ENCODE measurements at places on chromosomes 4 and X. TPM values are rescaled to one million over a fixed set of nuclear protein-coding genes. Genes with fewer than 3 reads are reported as not detected.

The ARAP2 gene
- polyA plus RNA-seq = 2.2 TPM

DNA sequence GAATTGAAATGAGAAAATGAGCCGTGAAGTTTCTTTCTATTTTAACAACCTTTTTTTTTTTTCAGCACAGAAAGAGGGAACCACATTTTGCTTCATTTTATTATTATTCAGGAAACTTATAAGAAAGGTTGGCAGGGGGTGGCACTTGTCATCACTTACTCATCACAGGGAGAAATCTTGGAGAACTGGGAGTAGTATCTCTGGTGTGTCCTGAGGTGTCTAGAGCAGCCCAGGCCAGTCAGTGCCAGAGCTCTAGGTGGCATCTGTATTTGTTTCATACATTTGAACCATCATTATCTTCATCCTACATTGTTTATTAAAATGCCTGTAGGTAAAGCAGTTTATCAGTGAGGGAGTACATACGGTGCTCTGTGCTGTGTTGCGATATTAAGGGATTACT lies 43.8 kb upstream of the ARHGAP24 start:
- DNase-seq = no peak

- no peak for DNase-seq
Observed at GRCh38 chrX:120260369-120260768, 9.8 kb downstream of the ZBTB33 start.

- peak; percentile 25 for DNase-seq
Observed at GRCh38 chr4:141636771-141637460, 533 bp downstream of the IL15 start.

GRCh38 chr4:24995346-24995919 lies 35.3 kb downstream of the LGI2 start:
- peak; percentile 74 for DNase-seq

The SPANXN4 gene
- polyA plus RNA-seq = not detected

The GRPEL1 gene
- 34.2 TPM for polyA plus RNA-seq

DNA sequence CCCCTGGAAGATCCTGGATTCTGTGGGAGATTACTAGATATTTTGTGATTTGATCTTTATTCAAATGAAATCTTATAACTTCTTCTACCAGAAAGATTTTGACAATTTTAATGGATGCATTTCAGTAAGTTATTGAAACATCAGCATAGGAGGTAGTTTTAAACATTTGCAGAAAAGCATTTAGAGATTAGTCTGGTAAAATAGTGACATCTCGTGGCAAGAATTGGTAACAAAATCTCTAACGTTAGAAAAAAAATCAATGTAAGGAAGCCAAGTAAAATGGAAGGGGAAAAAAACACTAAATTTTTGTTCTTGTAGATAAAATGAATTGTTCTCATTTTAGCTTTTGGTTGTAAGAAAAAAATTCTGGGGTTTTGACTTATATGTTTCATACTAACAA lies 73.3 kb downstream of the TASL start:
- peak; percentile 88 for DNase-seq

DNA sequence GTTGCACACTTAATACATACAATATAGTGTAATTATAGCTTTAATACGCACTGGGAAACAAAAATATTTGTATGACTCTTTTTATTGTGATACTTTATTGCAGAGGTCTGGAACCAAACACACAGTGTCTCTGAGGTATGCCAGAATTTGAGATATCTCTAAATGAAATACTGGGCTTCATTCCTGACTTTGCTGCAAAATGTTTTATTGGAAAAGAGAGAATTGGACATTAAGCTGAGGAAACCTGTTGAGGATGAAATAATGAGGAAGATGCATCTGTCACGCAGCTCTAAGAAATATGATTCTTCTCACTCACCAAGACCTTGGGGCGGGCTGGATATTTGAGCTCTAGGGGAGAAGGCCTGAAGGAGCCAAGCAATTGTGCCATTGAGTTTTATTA lies 242.1 kb downstream of the CPE start:
- DNase-seq = no peak

The LRPAP1 gene
- polyA plus RNA-seq = 165 TPM

The CXCL9 gene
- polyA plus RNA-seq = not detected

- no peak for DNase-seq
Observed at GRCh38 chrX:54640736-54641135, 110.7 kb downstream of the GNL3L start.

DNA sequence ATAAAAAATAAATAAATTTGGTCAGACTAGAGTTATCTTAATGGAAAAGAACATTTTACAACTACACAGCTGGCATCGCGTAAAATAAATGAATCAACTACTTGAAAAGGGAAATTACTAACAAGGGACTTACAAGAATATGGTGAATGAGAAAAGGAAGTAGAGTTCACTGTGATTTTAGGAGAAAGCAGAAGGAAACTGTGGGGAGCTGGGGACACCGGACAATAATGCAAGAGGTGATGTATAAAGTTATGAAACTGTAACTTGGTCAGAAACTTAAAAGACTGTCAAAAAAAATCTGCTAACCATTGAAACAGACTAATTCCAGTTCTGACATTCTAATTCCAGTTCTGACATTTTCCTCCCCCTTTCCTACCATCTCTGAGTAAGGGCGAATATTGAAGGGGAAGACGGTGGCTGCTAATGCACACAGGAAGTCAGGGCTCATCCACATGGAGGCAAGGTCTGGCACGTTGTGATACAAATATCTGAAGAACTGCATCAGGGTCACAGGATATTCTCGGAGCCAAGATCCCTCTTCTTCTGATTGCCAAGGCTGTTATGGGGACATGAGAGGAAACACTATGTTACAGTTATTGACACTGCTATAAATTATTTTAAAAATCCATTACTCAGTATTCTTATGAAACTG lies 170.5 kb downstream of the CDS1 start:
- no peak for DNase-seq

GRCh38 chrX:109922190-109922589 lies 80.7 kb upstream of the TMEM164 start:
- DNase-seq = no peak

GRCh38 chrX:98795636-98796035 lies 1614.4 kb downstream of the PCDH19 start:
- DNase-seq = no peak

DNA sequence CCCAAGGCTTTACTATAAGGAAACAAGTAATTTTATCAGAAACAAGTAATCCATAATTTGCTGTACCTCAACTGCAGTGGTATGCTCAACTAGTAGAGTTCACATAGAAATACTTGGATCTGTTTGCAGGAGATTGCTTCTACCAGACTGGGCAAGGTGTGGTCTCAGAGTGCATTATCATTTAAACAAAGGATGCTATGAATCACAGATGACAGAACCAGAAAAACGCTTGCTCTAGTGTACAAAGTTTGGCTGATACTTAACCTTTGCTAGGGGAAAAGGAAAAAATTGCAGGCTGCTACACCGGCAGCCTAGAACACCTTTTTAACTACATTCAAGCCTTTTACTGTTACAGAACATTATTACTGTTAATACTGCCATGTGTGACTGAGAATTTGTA lies 97.1 kb downstream of the ENOX2 start:
- DNase-seq = no peak

The STK26 gene
- polyA plus RNA-seq = 5.9 TPM

The GPR50 gene
- polyA plus RNA-seq = not detected

- no peak for DNase-seq
Observed at GRCh38 chr4:30653291-30653690, 66.9 kb upstream of the PCDH7 start.

- DNase-seq = no peak
Observed at GRCh38 chr4:15131551-15131950, 129.3 kb downstream of the CPEB2 start.

GRCh38 chr4:64727960-64728359 lies 318.7 kb upstream of the TECRL start:
- DNase-seq = no peak

The SNX12 gene
- polyA plus RNA-seq = 74.8 TPM

DNA sequence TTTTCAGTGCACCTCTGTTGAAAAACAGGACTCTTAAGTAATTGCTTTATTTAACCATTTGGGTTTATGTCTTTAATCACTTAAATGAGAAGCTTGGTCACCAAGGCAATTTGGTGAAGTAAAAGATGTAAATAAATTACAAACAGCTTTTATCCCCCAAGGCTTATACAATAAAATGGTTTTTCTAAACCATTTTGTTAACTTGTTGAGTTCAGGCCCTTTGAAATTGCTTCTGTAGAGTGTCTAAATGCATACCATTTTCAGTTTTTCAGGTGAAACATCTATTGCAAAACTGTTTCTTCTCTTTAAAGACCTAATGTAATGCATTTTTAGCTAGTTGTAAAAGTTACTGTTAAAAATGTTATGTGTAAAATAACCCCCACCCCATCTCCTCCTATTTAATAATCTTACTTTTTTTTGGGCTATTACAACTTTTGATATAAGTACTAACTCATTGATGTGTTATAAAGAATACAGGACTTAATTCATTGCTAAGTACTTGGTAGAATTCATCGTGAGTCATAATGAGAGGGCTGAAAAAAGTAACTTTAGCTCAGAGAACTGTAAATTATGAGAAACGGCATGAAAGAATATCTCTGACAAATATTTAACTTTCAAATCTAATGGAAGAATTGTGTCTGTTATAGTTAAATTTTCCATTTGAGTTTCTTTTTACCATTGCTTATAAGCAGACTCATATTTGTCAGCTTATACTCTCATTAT lies 4.5 kb downstream of the RAPGEF2 start:
- DNase-seq = no peak

DNA sequence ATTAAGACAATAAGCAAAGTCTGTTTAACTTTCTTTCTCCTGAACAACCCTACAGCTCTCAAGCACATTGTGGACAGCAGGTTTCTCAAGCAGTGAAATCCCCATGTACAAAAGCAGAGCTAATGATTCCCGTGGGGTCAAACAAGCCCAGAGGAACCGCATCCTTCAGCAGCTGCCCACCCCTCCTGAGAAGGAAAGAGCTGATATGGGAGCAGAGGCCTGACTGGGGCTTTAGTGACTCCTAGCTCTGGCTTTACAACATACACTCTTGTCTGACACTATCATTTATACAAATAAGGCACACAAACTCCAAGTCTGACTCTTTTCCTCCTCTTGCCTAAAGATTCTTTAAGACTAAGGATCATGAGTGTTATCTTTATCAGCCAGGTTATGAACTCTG lies 32.8 kb downstream of the HDAC8 start:
- DNase-seq = no peak

DNA sequence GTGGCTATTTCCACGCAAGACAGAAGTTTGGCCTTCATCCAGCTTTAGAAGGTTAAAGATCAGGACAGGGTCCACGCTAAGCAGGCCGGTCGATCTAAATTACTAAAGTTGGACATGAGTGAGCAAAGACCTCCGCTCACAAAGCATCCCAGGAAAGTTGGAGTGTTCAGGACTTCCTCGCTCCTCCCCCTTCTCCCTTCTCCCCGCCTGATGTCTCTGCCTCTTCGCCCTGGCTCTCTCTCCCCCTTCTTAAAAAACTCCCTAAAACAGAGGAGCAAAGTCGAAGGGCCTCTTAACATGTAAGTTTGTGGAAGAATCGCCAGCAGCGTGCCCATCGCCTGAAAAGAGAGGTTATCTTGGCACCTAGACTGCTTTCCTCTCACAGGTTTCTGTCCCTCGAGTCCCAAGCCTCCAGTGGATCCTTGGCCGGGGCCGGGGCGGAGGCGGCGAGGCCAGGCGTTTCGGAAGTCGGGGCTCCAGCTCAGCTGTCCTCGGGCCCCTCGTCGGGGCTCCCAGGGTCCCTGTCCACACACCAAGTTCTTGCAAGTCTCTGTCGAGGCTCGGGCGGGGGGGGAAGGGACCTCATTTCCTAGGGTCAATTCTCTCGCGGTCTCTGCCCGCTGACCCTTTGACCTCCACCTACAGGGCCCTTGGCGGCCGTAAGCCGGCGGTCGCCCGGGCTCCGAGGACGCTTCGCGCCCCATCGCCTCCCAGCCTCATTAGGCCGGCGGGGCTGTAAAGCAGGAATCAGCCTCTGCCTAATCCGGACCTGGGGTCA lies 7.6 kb downstream of the ZIC3 start:
- DNase-seq = peak; percentile 19

Data from brain (organoid and tissue), 16 donors.